ENCODE measurements at places on chromosomes 4 and X.

GRCh38 chr4:134539729-134540231, 338.2 kb upstream of the PABPC4L start:
- DNase-seq, result no peak

DNA sequence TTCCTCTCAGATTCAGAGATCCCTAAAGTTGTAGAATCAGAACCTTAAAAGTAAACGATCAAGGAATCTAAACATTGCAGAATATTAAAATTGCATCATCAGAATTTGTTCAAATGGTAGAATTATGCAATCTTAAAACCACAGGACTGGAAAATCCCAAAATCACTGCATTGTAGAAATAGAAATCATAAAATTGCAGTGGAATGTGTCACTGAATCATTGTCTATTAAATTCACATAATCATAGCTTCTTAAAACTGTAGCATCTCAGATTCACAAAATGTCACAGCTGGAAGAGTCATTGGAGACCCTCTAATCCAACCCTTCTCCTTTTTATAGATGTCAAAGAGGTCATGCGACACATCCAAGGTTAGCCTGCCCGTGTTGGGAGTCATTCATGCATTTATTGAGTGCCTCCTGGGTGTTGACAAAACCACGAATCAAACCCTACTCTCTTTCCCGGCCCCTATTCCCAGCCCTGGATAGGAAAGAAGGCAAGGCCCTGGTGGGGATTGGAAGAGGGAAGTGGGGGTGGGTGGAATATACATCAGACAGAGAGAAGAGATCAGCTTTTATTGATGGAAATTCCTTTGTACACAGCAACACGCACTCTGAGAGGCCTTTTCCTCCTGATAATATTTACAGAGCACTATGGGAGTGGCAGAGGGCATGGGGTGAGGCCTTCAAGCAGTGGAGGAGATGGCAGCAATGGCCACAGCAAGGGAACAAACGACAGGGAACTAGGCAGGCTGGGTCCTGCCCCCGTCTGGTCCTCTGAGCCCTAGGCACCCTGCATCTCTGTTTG, 15.4 kb downstream of the IQSEC2 start:
- no peak for DNase-seq

GRCh38 chr4:10085386-10085785, 31.2 kb downstream of the WDR1 start:
- DNase-seq, result no peak

DNA sequence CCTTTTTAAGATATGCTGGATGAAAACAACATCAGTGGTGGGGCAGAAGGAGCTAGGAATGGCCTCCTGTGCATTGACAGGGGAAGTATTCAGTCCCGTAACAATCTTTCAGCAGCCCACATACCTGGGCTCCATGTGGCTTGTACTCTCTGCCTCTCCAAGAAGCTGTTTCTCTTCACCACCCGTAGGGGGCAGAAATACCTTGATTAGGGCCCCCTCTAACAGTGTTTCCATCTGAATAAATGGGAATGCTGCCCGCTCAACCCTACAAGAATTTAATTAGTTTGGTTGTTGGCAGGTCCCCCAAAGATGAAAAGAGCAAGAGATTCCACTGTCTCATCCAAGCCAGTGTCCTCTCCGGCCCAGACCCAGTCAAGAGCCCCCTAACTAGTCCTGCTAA, 155.2 kb downstream of the SMIM20 start:
- DNase-seq, result no peak

GRCh38 chr4:61638591-61638990, 438.5 kb downstream of the ADGRL3 start:
- DNase-seq, result no peak

DNA sequence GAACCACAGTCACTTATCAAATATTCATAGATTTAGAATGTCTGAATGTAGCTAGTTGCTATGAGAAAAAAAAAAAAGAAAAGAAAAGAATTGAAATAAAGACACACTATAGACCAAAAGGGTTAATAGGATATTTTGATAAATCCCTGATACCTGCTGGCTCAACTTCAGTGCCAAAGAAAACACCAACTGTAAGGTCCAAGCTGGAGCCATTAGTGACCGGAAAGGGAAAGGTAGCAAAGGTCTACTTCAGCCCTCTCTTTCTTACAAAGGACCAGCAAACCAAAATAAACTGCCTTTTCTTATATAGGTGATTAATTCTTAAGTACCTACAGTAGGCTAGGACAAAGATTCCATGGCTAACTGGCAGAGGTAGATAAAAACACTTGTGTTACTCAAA, 9.7 kb downstream of the CBR4 start:
- no peak for DNase-seq

GRCh38 chr4:114780205-114780604, 181.6 kb downstream of the UGT8 start:
- DNase-seq, result no peak

- no peak for DNase-seq
Observed at GRCh38 chr4:153084224-153084979, 119.8 kb upstream of the TRIM2 start.

GRCh38 chrX:146346102-146346501, 463.5 kb upstream of the CXorf51B start:
- no peak for DNase-seq

- no peak for DNase-seq
Observed at GRCh38 chr4:124278477-124278876, 434.1 kb downstream of the ANKRD50 start.

DNA sequence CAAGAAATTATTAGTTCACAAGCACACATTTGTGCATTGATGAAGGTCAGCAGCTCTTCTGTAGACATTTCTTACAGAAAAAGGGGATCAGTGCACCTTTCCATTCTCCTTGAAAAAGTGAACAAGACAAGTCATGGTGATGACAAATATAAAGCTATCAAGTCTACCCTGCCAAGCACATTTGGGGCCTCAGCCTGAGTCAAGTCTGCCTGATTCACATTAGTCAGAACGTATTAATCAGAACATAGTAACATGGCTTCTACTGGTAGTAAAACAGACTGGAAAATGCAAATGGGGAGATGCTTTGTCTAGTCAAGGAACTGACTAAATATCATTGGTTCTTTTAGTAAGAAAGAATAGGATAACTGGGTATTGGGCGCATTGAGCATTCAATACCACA, 2305.1 kb downstream of the PCDH7 start:
- DNase-seq, result no peak

DNA sequence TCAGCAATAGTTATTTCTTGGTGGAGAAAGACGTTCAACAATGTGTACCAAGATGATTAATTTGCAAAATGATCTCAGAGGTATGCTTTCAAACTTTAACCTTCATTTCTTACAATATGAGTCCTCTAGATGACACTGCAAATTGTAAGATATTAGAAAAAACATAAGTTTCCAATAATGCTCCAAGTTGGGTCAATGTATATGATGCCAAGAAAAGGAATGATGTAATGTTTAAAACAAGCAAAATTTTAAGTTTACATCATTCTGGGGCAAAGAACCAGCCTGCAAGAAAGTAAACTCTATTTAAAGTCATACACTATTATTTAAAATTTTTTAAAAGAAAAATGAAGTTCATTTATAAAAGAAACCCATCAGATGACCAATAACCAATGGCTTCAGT, 56.1 kb downstream of the PRSS12 start:
- no peak for DNase-seq

- DNase-seq, result no peak
Observed at GRCh38 chr4:3767570-3768288, 1.5 kb downstream of the ADRA2C start.

- no peak for DNase-seq
Observed at GRCh38 chrX:77628294-77629025, 157.6 kb downstream of the ATRX start.

Measured in stimulated activated CD4-positive, alpha-beta T cell treated with anti-CD3 and anti-CD28 coated beads, TNF-alpha, amount 100 ng/mL, for 1 hour (primary cell).